ENCODE measurements at places on chromosomes 2 and 18.
A peak's percentile ranks its signal among the peaks of the same experiment; 100 is the strongest.

DNA sequence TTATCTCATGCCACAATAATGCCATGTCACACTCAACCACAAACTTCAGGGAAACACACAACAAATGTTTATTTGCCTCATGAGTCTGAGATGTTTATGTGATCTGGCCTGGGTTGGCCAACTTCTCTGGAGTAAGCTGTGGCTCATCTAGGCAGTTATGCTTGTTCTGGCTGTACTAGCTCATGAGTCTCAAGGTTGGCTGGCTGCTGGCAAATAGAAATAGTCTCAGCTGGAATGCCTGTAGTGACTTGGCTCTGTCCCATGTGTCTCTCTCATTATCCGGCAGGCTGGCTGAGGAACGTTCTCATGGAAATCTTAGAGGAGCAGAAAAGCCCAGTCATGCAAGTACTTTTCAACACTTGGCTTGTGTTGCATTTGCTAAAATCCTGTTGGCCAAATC, 234.9 kb upstream of the CDH2 start:
- DNase-seq: no peak

DNA sequence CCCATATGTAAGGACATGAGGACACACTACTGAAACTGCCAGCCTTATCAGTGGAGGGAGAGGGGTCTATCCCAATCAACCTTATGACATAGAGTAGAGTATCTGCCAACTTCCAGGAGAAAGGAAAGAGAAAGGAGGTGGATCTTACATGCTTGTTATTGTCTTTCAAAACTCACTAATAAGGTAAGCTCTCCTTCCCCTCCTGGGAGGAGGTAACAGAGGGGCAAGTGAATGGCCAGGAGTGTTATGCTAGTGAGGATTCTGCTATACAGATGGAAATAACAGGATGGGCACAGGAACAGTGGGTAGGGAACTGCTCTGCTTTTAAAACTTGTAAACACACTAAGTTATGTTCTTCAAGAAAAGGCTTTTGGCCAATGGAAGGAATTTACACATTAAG, 1020.1 kb downstream of the TDRD15 start:
- no peak for DNase-seq

DNA sequence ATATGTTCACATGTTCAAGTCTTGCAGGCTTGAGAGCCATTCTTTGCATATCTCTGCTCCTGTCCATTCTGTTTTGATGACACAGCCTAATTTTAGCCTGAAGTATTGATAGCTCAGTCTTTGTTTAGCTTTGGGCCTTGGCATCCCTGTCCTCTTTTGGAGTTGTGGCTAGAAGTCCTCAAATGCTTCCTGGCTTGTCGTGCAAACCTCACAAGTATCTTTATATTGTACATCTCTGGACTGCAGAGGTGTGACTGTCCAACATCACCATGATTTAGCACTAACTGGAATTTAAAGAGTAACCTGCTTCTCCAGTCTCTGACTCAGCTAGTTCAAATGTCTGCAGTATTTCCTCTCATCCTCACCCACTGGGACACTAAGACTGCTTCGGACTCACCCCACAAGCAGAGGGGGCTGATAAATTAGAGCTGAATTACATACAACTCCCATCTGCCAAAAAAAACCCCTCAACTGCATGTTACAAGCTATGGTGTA, 11.7 kb downstream of the PFN4 start:
- DNase-seq: no peak

DNA sequence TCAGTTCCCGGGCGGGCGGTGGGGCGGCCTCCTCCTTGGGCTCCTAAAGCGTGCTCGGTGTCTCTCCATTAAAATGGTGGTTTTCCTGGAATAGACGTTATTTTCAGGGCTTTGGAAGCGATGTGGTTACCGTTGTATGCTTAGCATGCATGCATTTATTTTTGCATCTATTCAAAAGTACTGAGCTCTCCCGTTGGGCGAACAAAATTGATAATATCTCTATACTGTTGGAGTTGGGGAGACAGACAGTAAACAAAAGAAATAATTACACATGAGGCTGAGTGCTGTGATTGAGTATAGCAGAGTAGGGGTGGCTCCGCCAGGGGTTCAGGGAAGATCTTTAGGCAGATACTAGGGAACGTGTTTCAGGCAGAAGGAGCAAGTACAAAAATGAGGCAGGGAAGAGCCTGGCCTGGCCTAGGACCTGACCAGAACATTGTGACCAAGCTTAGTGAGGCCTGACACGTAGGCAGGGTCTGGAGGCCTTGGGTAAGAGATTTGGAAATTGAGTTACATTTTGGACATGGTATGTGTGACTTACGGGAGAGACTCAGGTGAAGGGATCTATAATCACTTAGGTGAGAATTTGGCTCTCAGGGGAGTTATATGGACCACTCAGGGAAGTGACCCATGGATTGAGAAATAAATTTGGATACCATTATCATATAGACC, 674 bp downstream of the NCAPH start:
- no peak for DNase-seq

DNA sequence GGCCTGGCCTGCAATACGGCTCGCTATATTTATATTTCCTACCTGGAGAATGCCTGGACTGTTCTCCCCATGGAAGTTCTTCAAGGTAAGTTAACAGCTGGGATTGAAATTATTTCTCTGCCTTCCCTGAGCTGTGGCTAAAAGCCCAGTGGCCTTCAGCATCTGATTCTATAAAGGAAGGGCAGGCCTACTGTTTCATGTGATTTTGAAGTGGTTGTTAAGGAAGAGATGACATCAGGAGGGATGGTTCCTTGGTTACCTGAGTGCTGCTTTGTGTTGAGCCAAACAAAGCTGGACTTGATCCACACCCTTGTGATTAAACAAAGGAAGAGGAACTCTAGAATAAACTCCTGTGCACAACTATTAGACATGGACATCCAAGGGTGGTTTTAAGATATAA, 61.6 kb downstream of the MFSD6 start:
- peak; percentile 53 for DNase-seq

DNA sequence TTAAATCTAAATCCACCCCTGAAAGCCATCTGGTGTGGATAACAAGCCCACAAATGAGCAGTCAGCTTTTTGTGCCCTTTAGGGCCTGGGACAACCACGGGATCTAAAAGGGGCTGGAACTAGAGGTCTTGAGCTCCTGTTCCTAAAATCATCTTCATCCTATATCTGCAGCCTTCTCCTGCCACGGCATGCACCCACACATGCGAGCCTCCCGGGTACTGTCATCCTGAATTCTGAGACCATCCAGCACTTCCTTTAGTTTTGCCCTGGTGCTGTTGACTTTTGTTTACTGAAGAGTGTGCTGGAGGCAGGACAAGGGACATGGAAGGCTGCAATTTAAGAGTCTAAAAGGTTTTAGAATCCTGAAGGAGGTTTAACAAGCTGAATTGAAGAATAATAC, 183.2 kb downstream of the FAM210A start:
- no peak for DNase-seq

Data from hematopoietic multipotent progenitor cell treated with erythropoietin and hydrocortisone succinate and interleukin-3 and kit ligand, for 8 days (in vitro differentiated cells).